Breast epithelium (tissue), 4 donors: ENCODE measurements at places on chromosomes 4 and X. TPM values are rescaled to one million over a fixed set of nuclear protein-coding genes. Genes with fewer than 3 reads are reported as not detected.
A peak's percentile ranks its signal among the peaks of the same experiment; 100 is the strongest.

DNA sequence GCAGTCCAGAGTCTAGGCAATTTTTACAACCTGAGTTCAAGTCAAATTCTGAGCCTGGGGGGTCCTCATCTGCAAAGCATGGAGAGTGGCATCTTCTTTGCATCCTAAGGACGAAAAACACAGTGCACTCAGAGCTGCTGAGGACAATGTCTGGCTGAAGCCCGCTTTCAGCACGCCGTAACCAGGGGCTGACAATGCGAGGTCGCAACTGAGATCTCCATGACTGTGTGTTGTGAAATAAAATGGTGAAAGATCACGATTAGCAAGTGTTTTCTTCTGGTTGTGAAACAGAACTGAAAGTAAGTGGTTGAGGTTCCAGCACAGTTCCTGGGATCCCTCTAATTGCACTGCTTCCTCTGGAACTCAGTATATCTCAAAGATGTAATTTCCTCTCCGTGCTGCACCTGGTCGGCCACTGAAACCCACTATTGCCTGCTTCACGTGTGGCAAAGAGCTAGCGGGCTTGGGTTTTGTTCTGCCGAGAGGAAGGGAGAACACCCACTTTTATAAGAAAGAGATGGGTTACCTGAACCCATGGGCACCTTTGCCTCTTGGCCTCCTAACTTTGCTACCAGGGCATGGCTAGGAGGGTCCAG is 7.7 kb upstream of the F11 start:
- no peak overlapping the region for H3K4me3 ChIP-seq
- no peak overlapping the region for H3K27ac ChIP-seq
- no peaks in the 10 kb centered on the region for H3K36me3 ChIP-seq
- no peak for DNase-seq
- no peaks in the 10 kb centered on the region for H3K27me3 ChIP-seq

GRCh38 chr4:72283357-72283756 is 251.6 kb downstream of the NPFFR2 start:
- DNase-seq, result no peak
- no peaks in the 10 kb centered on the region for H3K36me3 ChIP-seq
- no peaks in the 10 kb centered on the region for H3K4me1 ChIP-seq
- no peak overlapping the region for H3K27ac ChIP-seq
- H3K4me3 ChIP-seq, result no peak overlapping the region

DNA sequence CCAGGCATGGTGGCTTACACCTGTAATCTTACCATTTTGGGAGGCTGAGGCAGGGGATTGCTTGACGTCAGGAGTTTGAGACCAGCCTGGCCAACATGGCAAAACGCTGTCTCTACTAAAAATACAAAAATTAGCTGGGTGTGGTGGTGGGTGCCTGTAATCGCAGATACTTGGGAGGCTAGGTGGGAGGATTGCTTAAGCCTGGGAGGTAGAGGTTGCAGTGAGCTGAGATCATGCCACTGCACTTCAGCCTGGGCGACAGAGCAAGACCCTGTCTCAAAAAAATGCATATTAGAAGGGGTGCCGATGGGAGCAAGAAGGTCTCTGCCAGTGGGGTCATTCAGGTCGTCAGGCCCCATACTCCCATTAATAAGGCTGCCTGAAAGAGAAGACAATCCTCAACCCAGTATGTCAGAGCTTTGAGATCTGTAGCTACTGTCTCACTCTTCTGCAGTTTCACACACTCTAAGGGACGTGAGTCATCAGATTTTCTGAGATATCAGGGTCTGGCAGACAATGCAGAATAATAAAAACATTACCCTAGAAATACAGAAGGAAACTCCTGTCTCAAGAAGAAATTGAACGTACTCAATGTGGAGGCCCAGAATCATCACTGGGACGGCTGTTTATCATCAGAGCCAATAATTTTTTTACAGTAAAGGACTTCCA is 176.7 kb upstream of the FAT1 start:
- no peaks in the 10 kb centered on the region for H3K27me3 ChIP-seq
- H3K36me3 ChIP-seq, result no peaks in the 10 kb centered on the region
- no peaks in the 10 kb centered on the region for H3K4me1 ChIP-seq
- H3K27ac ChIP-seq, result no peak overlapping the region
- DNase-seq, result no peak

GRCh38 chr4:2914256-2915126 is 48.7 kb downstream of the NOP14 start:
- DNase-seq, result no peak
- no peak overlapping the region for H3K4me3 ChIP-seq
- no peaks in the 10 kb centered on the region for H3K36me3 ChIP-seq
- peak overlapping the region; percentile 73 for H3K27ac ChIP-seq
- peaks cover 4% of the 10 kb centered on the region for H3K4me1 ChIP-seq
- H3K27me3 ChIP-seq, result no peaks in the 10 kb centered on the region

GRCh38 chr4:155666344-155667221 is at the start of gene GUCY1A1:
Gene GUCY1A1 (plus strand): TSS chr4:155666848. CDS start chr4:155696868, 30,020 bp downstream.
- H3K27ac ChIP-seq, result peak within 1 kb of the TSS; percentile 85
- peak within 1 kb of the TSS; percentile 60 for H3K4me3 ChIP-seq
- H3K36me3 ChIP-seq, result no peaks in the 10 kb centered on the region
- H3K27me3 ChIP-seq, result no peaks in the 10 kb centered on the region

GRCh38 chr4:42320822-42321388 is 76.4 kb upstream of the SHISA3 start:
- no peak for DNase-seq
- no peaks in the 10 kb centered on the region for H3K36me3 ChIP-seq
- H3K27me3 ChIP-seq, result no peaks in the 10 kb centered on the region
- no peak overlapping the region for H3K4me3 ChIP-seq
- H3K4me1 ChIP-seq, result no peaks in the 10 kb centered on the region

DNA sequence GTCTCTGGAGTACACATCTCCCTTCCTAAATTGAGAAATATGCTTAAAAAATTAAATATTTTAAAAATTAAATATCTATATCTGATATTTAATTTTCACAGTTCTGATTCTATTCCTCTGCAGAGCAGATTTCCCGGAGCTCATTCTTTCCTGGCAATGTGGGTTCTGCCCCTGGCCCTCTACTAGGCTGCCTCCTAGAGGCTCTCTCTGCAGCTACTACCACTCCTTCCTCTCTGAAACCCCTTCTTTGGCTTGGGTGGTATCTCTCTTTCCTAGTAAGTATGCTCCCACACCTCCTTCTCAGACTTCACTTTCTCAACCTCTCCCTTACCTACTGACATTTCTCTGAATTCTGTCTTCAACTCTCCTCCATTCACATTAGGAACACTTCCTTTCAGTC is 45.3 kb downstream of the RPGR start:
- DNase-seq, result no peak
- no peaks in the 10 kb centered on the region for H3K36me3 ChIP-seq
- peaks cover 10% of the 10 kb centered on the region for H3K27me3 ChIP-seq
- no peaks in the 10 kb centered on the region for H3K4me1 ChIP-seq
- H3K4me3 ChIP-seq, result no peak overlapping the region

GRCh38 chr4:188109157-188109755 is at the start of gene TRIML2:
Gene TRIML2 (minus strand): TSS chr4:188109603. CDS start chr4:188105368, 4,235 bp downstream.
- no peak for DNase-seq
- no peaks in the 10 kb centered on the region for H3K27me3 ChIP-seq
- no peaks in the 10 kb centered on the region for H3K36me3 ChIP-seq
- H3K4me1 ChIP-seq, result no peaks in the 10 kb centered on the region
- no peak within 1 kb of the TSS for H3K27ac ChIP-seq

DNA sequence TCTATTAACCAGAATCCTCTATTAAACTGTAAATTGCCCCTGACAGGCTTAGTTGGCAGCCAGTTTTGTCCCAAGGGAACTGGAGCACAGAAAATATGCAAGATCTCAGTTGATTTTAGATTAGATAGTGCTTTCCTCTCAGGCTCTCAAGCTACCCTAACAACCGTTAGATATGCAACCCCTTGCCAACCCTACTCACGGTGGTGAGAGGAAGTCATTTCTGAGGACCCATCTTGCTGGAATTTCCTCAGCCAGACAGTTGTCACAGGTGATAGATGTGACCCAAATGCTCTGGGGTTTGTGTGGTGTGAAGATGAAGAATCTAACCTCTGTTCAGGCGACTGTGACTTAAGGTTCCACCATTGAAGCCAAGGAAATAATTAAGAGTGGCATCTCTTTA is 447.1 kb downstream of the MID1IP1 start:
- H3K27me3 ChIP-seq, result peaks cover 48% of the 10 kb centered on the region
- H3K4me1 ChIP-seq, result no peaks in the 10 kb centered on the region
- no peak overlapping the region for H3K27ac ChIP-seq

DNA sequence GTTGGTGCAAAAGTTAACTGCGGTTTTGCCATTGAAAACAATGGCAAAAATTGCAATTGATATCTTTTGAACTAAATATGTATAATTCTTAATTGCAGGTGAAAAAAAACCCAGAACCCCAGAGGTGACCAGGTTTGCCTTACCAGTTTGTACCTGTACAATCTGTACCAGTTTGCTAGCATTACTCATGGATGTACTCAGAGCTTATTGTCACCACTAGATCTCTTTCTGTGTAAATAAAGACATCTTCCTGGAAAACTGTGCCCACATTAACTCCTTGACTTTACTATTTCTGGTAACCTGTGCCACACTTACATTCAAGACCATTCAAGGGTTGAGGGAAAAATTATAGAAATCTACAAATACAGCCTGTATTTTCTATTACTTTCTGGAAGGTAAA is 139.7 kb downstream of the ELOVL6 start:
- no peak for DNase-seq
- no peak overlapping the region for H3K27ac ChIP-seq
- H3K36me3 ChIP-seq, result no peaks in the 10 kb centered on the region
- H3K27me3 ChIP-seq, result no peaks in the 10 kb centered on the region

- H3K4me3 ChIP-seq, result no peak overlapping the region
- DNase-seq, result no peak
- no peaks in the 10 kb centered on the region for H3K27me3 ChIP-seq
- H3K36me3 ChIP-seq, result no peaks in the 10 kb centered on the region
- H3K4me1 ChIP-seq, result no peaks in the 10 kb centered on the region
- no peak overlapping the region for H3K27ac ChIP-seq
Observed at GRCh38 chr4:12697970-12698369, 786.2 kb downstream of the RAB28 start.

UGT2B10 gene
- not detected for total RNA-seq

DNA sequence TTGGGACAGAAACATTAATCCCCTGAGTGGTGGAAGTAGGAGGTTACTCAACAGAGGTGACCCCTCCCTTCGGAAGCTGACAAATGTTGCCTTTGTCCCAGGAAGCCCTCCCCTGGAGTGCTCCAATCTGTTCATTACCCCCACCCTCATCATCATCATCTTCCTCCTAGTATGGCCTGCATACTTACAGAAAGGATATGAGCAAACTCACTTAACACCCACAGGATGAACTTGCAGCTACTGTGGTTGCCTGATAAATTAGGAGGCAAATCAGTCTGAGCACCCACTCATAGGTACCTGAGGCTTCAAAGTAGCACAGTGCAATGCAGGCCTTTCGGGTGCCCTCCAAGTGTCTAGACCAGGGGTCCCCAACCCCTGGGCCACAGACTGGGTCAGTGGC is 236.7 kb upstream of the GATB start:
- H3K4me1 ChIP-seq, result no peaks in the 10 kb centered on the region
- H3K27me3 ChIP-seq, result no peaks in the 10 kb centered on the region
- no peak overlapping the region for H3K4me3 ChIP-seq
- H3K27ac ChIP-seq, result no peak overlapping the region

NDUFA1 gene
- 70.8 TPM for total RNA-seq

AWAT2 gene
- not detected for total RNA-seq

- H3K4me1 ChIP-seq, result no peaks in the 10 kb centered on the region
- H3K4me3 ChIP-seq, result no peak overlapping the region
- no peak overlapping the region for H3K27ac ChIP-seq
- DNase-seq, result no peak
Observed at GRCh38 chr4:21415728-21416127, 532.8 kb downstream of the KCNIP4 start.

DNA sequence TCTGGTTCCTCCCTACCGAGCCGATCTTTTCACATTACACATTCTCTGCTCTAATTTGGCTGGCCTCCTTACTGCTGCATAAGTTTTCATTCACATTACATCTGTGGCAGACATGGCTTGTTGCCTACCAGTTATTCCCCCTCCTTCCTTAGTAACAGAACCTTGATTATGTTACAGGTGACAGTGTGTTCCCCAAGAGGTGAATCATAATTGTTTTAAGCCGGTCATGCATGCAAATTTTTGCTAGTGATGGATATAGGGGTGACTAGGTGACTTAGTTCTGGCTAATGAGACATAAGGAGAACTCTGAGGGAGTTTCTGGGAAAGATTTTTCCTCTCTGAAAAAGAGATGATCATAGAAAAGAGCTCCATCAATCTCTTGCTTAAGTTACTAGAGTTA is 8.4 kb upstream of the LAMP2 start:
- no peak overlapping the region for H3K27ac ChIP-seq
- no peaks in the 10 kb centered on the region for H3K4me1 ChIP-seq
- H3K4me3 ChIP-seq, result no peak overlapping the region
- no peaks in the 10 kb centered on the region for H3K36me3 ChIP-seq
- DNase-seq, result no peak
- peaks cover 5% of the 10 kb centered on the region for H3K27me3 ChIP-seq

- no peaks in the 10 kb centered on the region for H3K36me3 ChIP-seq
- H3K27me3 ChIP-seq, result no peaks in the 10 kb centered on the region
- H3K4me1 ChIP-seq, result no peaks in the 10 kb centered on the region
- DNase-seq, result no peak
Observed at GRCh38 chrX:143536176-143536575, 18.9 kb upstream of the SPANXN3 start.

- no peaks in the 10 kb centered on the region for H3K4me1 ChIP-seq
- H3K27me3 ChIP-seq, result no peaks in the 10 kb centered on the region
- DNase-seq, result no peak
- no peaks in the 10 kb centered on the region for H3K36me3 ChIP-seq
- no peak overlapping the region for H3K27ac ChIP-seq
Observed at GRCh38 chr4:156782491-156782890, 189.1 kb downstream of the PDGFC start.

DNA sequence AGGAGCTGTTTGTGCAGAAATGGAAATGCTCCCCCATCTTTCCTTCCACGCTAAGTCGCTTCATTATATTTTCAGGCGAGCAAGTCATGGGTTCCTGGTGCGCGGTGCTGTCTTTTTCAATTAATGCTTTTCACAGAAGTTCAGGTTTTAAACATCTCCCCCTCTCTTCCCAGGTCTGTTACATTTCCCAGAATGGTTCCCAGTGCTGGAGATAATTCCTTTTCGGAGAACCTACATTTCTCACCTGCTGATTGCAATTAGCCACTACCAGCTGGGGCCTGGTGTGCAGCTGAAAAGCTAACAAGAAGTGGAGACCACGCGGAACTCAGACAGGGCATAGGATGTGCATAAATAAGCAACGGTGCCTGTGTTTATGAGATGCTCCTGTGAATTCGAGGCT is 217.8 kb downstream of the MID1IP1 start:
- H3K36me3 ChIP-seq, result no peaks in the 10 kb centered on the region
- H3K4me1 ChIP-seq, result no peaks in the 10 kb centered on the region

GRCh38 chr4:53618321-53618720 is 27.0 kb upstream of the LNX1 start:
- no peaks in the 10 kb centered on the region for H3K27me3 ChIP-seq
- H3K36me3 ChIP-seq, result no peaks in the 10 kb centered on the region
- no peaks in the 10 kb centered on the region for H3K4me1 ChIP-seq
- DNase-seq, result no peak
- no peak overlapping the region for H3K27ac ChIP-seq

STX18 gene
- 32.2 TPM for total RNA-seq

ASMT gene
- not detected for total RNA-seq

GRCh38 chr4:185222598-185222997 is 13.2 kb downstream of the SNX25 start:
- H3K27ac ChIP-seq, result no peak overlapping the region
- no peaks in the 10 kb centered on the region for H3K36me3 ChIP-seq
- H3K4me3 ChIP-seq, result no peak overlapping the region
- no peaks in the 10 kb centered on the region for H3K27me3 ChIP-seq

TENM3 gene
- total RNA-seq, result 4.6 TPM

NAA11 gene
- not detected for total RNA-seq

FAM156B gene
- 41.3 TPM for total RNA-seq
